ENCODE measurements at places on chromosomes 16 and 17.
A peak's percentile ranks its signal among the peaks of the same experiment; 100 is the strongest.

GRCh38 chr16:75058806-75059205, 57.8 kb downstream of the LDHD start:
- no peak for DNase-seq
- no peak overlapping the region for H3K27ac ChIP-seq
- H3K27me3 ChIP-seq, result no peaks in the 10 kb centered on the region
- no peaks in the 10 kb centered on the region for H3K4me1 ChIP-seq
- H3K4me3 ChIP-seq, result no peak overlapping the region
- H3K36me3 ChIP-seq, result no peaks in the 10 kb centered on the region

DNA sequence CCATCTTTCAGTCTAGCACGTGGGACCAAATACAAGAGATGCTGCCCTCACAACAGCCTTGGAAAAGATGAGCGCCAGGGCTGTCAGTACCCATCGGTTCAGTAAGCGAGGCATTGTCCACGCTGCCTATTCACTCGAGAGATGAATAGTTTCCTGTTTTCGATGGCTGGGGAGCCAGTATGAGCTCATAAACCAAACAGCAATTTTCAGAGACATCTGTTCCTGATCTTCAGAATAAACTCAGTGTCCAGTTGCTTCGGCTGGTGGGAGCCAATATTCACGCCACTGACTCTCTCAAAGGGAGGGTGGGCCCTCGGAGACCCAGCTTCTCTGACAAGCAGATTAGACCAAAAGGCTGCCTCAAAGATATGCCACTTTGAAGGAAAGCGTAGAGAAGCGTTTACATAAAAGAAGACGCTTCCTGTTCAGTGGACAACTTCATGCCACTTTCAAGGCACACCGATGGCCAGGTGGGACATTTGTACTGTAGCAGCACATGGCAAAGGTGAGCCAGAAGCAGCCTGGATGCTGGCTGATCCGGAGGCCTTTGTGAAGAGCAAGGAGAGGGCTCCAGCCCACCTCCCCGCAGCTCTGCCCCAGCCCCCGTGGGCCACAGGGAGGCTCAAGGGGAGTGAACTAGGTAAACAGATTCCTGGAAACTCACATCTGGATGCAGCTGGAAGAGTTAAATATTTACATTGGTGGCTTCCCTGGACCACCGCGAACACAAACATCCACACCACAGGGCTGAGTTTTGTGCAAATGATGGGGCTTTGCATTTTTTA, 6.0 kb downstream of the TIMM22 start:
- H3K4me1 ChIP-seq, result peaks cover 8% of the 10 kb centered on the region
- H3K27ac ChIP-seq, result peak overlapping the region; percentile 83
- H3K4me3 ChIP-seq, result no peak overlapping the region

GRCh38 chr16:75555707-75556430, at the start of gene TMEM231:
Gene TMEM231, minus strand, starts transcription at chr16:75556252. Its CDS starts 43 bp downstream, at chr16:75556209.
- DNase-seq, result peak; percentile 99
- H3K4me3 ChIP-seq, result peak within 1 kb of the TSS; percentile 69
- H3K27me3 ChIP-seq, result no peaks in the 10 kb centered on the region
- no peaks in the 10 kb centered on the region for H3K36me3 ChIP-seq
- peak within 1 kb of the TSS; percentile 84 for H3K27ac ChIP-seq

DNA sequence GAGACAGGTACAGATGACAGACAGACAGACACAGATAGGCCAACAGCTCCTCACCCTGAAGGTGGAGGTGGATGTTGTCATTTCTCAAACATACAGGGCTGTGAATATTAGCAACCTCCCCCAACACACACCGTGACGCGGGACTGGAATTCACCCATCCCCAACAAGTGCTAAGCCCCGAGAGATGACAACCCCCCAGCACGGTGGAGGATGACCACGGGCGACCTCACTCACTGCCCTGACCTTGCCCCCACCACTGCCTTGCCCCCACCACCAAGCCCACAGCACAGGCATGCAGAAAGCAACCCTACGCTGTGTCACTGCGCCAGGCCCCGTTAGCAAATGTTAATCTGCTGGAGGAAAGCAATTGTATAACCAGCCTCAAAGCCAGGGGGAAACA, 4.9 kb upstream of the KRT17 start:
- H3K36me3 ChIP-seq, result no peaks in the 10 kb centered on the region
- no peaks in the 10 kb centered on the region for H3K4me1 ChIP-seq
- no peak for DNase-seq
- no peak overlapping the region for H3K27ac ChIP-seq

- H3K4me1 ChIP-seq, result peaks cover 78% of the 10 kb centered on the region
- DNase-seq, result no peak
- H3K27ac ChIP-seq, result peak overlapping the region; percentile 97
- H3K27me3 ChIP-seq, result no peaks in the 10 kb centered on the region
- no peaks in the 10 kb centered on the region for H3K36me3 ChIP-seq
- peak overlapping the region; percentile 63 for H3K4me3 ChIP-seq
Observed at GRCh38 chr17:77376795-77377709, 236.3 kb downstream of the SEC14L1 start.

DNA sequence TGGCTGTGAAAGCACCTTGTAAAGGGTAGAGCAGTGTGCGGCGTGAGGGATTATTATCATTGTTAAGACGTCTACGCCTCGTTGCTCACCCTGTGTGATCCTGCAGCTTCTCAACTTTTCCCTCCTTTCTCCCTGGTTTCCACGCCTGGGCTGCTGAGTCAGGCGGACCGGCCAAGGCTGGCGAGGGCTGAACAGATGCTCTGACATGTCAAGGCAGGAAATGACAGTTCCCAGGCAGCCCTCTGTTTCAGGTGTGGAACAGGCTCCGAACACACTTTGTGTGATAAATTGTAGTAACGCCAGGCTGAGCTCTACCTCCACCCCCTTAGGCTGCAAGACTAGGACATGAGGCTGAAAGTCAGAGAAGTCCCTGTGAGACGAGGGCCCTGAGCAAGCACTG, 46.0 kb upstream of the TBX2 start:
- no peak overlapping the region for H3K27ac ChIP-seq
- H3K27me3 ChIP-seq, result no peaks in the 10 kb centered on the region

- no peak for DNase-seq
- no peaks in the 10 kb centered on the region for H3K27me3 ChIP-seq
- no peak overlapping the region for H3K27ac ChIP-seq
Observed at GRCh38 chr17:14307560-14308024, 6.7 kb downstream of the HS3ST3B1 start.

GRCh38 chr17:55086635-55087058, 118.1 kb downstream of the STXBP4 start:
- peaks cover 26% of the 10 kb centered on the region for H3K36me3 ChIP-seq
- no peak overlapping the region for H3K4me3 ChIP-seq
- no peak for DNase-seq
- H3K27me3 ChIP-seq, result no peaks in the 10 kb centered on the region
- no peak overlapping the region for H3K27ac ChIP-seq

DNA sequence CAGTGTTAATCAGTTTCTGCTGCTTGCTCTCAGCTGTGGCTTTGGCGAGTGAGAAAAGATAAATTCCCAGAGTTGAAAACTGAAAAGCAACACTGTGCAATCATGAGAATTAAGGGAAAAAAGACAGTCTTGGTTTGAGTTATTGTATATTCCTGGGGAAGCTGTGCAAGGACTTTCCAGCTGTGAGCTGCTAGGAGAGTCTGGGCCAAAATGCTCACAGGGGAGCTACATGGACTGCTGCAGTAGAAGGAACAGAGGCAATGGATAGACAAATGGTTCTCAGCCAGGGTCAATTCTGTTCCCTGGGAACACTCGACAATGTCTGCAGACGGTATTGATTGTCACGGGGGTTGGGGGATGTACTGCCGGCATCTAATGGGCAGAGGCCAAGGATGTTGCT, 102.0 kb upstream of the ADAMTS18 start:
- no peak for DNase-seq
- H3K4me3 ChIP-seq, result no peak overlapping the region
- no peaks in the 10 kb centered on the region for H3K27me3 ChIP-seq
- H3K4me1 ChIP-seq, result no peaks in the 10 kb centered on the region
- no peaks in the 10 kb centered on the region for H3K36me3 ChIP-seq

DNA sequence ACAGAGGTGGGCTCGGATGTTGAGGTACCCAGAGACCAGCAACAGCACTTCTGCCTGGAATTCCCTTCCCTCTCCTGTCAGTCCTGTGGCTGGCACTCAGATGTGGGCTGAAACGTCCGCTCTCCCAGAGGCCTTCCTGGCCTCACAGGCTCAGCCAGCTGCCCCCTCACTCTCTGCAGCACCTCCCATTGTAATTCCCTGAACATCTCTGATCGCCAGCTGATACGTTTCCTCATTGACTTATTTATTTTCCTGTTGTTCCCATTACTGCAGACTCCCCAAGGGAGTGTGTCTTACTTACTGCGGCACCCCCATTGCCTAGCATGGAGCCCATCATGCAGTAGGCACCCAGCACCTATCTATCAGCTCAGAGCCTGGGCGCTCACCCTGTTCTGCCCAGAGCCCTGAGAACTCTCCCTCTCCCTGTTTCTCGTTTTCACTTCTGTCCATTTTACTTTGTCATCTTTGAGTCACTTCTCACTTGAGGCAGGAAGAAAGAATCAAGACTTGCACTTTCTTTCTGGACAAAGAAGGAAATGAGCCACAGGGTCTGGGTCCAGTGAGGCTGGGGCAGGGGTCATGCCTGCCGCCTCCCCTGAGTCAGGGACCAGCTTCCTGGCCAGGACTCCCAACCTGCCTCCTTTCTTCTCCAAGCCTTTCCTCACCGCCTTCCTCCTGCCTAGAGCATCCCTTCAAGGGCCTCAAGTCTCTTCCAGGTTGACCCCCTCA, 10.2 kb downstream of the CDH5 start:
- no peak overlapping the region for H3K4me3 ChIP-seq
- no peaks in the 10 kb centered on the region for H3K4me1 ChIP-seq
- no peaks in the 10 kb centered on the region for H3K36me3 ChIP-seq
- peak; percentile 24 for DNase-seq
- no peaks in the 10 kb centered on the region for H3K27me3 ChIP-seq

DNA sequence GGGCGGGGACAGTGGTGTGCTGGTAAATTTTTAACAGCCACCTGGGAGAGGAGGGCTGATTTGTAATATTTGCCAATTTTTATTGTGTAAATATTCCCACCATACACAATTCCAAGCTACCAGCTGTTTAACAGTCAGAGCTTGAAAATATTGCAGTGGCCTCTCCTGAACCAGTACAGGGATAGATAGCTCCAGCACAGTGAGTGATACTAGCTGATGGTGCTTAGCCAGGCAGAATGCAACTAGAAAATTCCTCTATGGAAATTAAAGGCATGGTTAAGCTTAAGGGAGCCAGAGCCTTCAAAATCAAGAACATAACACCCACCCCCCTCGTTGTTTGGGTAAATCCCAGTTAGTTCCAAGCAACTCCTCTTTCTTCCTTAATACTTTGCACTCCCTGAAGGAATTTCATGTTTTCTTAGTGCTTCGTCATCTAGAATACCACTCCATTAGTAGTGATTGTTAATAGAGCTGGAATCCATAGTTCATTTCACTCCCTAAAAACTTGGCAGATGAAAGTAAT, 96.6 kb downstream of the CYB561 start:
- H3K4me3 ChIP-seq, result no peak overlapping the region
- H3K27me3 ChIP-seq, result no peaks in the 10 kb centered on the region
- no peaks in the 10 kb centered on the region for H3K36me3 ChIP-seq

DNA sequence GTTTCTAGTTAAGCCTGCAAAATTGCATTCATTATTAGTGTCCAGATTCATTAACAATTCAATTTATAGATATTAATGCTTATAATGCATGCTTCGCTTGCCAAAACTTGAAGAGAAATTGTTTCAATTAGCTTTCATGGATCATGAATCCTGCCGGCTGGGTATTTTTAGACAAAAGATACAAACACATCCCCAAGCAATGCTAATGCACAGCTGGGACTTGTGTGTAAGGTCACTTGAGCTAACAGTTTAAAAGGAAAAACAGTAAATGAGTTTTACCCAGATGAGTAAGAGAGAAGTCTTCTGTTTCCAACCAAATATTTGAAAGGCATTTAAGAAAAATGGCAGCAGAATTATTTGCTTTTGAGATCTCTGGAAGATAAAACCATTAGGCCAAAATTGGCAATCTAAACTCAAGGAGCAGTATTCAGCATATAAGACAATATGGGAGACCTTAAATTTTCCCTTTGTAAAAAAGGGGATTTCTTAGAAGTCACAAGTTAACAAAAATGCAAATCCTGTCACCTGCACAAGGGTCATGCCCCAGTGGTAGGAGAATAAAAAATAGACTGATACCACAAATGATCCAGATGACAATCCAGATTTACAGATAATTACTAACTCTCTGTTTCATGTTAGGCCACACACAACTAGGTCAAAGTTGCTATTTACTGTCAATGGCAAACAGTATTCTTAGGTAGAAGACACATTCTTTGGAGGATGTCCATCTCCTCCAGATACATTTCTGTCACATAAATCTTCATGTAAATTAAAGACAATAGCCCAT, 418.4 kb upstream of the PMFBP1 start:
- no peaks in the 10 kb centered on the region for H3K27me3 ChIP-seq
- H3K4me3 ChIP-seq, result no peak overlapping the region
- no peaks in the 10 kb centered on the region for H3K36me3 ChIP-seq
- no peak overlapping the region for H3K27ac ChIP-seq

DNA sequence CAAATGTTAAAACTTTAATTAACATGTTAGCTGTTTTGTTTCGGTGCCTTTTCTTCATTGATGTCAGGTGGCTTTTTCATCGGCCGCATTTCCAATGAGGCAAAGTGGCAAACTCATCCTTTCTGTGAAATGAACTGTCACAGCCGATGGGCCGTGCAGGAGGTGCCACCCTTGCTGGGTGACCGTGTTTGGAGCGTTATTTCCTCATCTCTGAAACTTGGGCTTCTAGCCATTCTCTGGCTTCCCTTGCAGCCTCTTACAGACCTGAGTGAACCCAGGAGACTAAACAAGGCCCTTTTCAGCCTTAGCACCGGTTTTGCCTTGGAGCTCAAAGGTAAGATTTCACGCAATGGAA, 42.2 kb upstream of the PRSS54 start:
- peak overlapping the region; percentile 23 for H3K4me3 ChIP-seq
- DNase-seq, result no peak
- H3K27me3 ChIP-seq, result no peaks in the 10 kb centered on the region
- H3K36me3 ChIP-seq, result no peaks in the 10 kb centered on the region

GRCh38 chr17:81865733-81866439, 5.3 kb downstream of the ARHGDIA start:
- no peak for DNase-seq
- peaks cover 33% of the 10 kb centered on the region for H3K4me1 ChIP-seq
- H3K27ac ChIP-seq, result no peak overlapping the region
- H3K36me3 ChIP-seq, result peaks cover 62% of the 10 kb centered on the region
- H3K27me3 ChIP-seq, result no peaks in the 10 kb centered on the region

GRCh38 chr17:81519284-81520020, 6.9 kb upstream of the ACTG1 start:
- H3K27me3 ChIP-seq, result peaks cover 14% of the 10 kb centered on the region
- no peaks in the 10 kb centered on the region for H3K4me1 ChIP-seq
- DNase-seq, result no peak
- H3K27ac ChIP-seq, result peak overlapping the region; percentile 97
- H3K36me3 ChIP-seq, result no peaks in the 10 kb centered on the region
